ENCODE measurements at places on chromosomes 6 and 20.
A peak's percentile ranks its signal among the peaks of the same experiment; 100 is the strongest.

DNA sequence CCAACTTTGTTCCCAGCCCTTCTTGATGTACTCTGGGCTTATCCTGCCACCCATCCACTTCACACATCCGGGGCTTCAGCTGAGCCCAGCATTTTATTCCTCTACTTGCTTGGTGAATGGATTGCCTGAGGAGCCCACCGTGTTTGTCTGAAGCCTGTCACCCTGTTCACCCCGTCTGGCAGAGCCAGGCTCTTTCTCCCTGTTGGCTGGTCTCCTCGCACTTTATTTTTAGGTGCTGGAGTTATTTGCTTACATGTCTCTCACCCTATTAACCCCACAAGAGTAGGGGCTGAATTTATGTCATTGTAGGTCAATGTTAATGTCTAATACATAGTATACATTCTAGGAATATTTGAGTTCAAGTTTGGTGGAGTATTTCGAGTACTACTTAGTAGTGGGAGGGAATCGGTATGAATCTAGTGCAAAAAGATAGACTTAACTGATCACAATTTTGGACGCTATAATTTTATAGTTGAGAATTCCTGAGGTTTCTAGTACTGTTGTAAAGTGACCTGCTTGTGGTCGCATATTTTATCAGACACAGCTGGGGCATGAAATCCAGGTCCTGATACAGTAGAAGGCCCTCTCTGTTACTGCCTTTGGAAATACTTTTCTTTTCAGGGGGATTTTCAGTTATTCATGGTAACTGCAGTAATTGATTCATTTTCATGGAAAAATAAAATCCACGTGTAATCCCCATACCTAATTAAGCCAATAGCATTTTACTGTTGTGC is 10.8 kb downstream of the JARID2 start:
- no peak for DNase-seq

DNA sequence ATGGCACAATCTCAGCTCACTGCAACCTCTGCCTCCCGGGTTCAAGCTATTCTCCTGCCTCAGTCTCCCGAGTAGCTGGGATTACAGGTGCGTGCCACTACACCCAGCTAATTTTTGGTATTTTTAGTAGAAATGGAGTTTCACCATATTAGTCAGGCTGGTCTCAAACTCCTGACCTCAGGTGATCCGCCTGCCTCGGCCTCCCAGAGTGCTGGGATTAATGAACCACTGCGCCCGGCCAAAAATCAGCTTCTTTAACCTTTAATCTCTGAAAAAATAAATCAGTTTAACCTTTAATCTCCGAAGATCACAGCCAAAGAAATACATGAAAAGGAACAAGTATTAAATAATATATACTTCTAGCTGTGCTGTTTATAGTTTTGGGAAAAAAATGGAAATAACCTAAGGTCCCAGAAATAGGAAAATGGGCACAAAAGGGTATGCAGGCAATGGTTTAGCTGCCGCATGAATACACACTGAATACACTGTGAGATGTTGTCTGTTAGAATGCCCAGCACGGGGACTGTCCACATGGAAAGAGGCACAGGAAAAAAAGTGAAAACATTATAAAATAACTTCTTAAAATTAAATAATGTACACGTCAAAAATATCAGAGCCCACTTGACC is 1.6 kb downstream of the NQO2 start:
- no peak for DNase-seq

DNA sequence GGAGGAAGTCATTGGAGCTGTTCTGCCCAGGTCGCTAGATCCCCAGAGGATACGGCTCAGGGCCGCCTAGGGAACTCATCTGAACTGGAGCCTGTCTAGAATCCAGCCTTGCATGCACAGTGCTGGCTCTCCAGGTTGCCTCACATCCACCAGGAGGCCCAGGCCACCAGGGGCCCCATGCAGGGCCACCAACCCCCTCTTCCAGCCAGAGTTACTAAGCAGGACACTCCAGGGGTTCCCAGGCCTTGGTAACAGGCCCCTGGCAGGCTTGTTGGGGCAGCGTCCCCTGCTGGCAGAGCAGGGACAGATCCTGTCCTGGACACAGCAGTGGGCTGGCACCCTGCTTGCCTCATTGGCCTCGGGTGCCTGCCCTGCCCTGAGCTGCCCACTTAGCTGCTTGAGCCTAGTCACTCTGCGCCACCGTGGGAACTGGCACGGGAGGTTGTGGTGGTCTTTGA is 35.3 kb downstream of the EFCAB8 start:
- peak; percentile 83 for DNase-seq

DNA sequence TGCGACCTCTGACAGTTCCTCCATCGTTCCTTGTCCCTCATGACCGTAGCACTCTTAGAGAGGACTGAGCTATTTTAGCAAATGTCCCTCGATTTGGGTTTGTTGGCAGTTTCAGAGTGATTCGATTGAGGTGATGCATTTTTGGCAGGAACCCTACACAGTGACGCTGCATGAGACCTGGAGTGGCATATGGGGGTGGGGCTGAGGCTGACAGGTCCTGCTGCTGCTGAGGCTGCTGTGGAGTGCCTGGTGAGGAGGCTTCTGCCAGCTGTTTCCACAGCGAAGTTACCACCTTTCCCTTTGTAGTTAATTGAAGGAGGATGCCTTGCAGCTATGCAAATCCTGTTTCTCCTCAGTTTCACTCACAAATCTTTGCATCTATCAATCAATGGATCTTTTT is 19.8 kb downstream of the PXDC1 start:
- no peak for DNase-seq

GRCh38 chr6:17115251-17116116 is 13.6 kb downstream of the STMND1 start:
- no peak for DNase-seq

Measured in WTC11 (cell line).